ENCODE measurements at places on chromosomes 1 and 21.

DNA sequence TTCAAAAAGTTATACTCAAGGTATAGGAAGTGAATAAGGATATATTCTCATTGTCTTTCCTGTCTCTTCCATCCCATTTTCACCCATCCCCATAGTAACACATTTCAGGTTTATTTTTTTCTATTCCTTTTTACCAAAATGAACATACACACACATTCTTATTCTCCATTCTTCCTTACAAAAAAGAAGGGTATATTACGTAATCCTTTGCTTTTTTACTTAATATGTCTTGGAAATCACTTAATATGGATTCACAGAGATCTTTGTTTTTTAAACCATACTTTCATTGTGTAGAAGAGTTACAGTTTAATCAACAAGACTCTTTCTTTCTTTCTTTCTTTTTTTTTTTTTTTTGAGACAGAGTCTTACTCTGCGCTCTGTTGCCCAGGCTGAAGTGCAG, 128.2 kb upstream of the BMP8A start:
- DNase-seq = no peak

GRCh38 chr1:52427152-52427551, 22.8 kb downstream of the PRPF38A start:
- DNase-seq = no peak

DNA sequence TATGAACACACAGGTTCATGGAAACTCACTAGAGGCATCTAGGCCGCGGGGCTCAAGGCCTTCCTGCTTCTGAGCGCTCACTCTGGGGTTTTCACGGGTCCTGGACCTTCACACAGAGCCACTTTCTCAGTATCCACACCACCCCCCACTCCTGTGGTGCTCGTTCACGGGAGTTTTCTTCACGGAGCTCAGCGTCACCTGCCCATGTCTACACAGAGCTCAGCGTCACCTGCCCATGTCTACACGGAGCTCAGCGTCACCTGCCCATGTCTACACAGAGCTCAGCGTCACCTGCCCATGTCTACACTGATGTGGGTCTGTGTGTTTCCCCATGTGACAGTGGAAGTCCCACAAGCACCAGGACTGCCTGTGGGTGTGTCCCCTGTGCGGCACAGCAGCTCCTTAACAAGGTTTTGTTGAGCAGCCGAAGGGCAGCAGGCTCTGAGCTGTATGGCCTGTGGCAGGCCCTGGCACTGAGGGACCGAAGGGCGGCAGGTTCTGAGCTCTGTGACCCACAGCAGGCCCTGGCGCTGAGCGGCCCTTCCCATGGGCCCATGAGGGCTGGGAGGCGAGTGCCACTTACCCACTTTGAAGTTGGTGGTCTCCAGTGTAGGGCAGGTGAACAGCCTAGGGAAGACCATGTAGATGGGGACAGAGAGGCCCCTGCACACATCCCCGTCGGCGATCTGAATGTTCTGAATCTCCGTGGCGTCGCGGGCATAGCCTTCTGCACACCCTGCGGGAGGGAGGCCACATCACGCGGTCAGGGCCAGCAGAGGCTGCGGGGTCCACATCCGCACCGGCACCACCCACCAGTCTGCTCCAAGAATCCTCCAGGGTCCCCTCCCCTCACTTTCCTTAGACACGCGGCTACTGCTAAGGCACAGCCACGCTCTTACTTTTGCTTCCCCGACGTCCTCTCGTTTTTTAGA, 39.8 kb downstream of the VPS26C start:
- no peak for DNase-seq

DNA sequence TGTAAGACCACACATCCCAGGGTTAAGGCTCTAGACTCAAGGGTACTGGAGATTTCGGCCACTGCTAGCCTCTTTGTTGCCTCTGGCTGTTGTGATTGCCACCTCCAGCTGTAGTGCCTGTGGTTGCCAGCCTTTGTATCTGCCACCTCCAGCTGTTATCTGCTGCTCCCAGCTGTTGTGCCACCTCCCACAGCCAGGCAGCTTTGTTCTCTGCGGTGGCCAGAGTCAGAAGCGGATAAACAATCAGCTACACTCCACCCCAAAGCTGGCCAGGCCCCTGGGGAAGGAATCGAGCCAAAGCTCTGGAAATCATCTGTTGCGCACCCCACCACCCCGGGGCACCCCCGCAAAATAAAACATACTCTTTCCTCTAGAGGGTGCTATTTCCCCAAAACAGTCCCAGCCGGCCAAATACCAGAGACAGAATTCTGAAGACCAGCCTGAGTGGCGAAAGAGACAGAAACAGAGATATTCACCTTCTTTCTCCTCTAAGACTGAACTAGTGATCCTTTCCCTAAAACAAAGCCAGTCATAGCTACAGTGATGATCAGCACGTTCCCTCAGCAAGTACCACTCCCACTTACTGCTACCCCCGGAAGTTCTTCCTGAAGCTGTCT, 14.8 kb upstream of the PIGM start:
- DNase-seq = no peak

DNA sequence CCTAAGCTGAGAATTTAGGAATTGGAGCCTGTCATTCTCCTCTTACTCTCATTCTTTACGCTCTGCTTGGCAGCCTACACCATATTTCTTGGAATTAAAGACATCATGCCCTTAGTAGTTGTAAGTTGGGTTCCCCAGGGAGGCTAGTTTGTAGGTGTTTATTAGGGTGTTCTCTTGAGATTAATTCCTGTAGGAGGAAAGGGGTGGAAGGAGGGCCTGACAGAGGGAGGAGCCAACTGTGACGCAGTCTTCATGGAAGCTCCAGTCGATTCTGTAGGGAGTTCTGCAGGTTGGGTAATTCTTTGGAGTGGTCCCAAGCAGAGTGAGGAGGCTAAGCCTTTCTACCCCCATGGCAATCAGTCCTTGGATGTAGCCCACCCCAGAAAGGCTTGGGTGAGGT, 111.4 kb downstream of the HHAT start:
- DNase-seq = no peak

- no peak for DNase-seq
These were observed 29.8 kb downstream of the TNNT2 start for GRCh38 chr1:201347498-201348210.

GRCh38 chr1:220164116-220164515, 70.2 kb downstream of the IARS2 start:
- no peak for DNase-seq

DNA sequence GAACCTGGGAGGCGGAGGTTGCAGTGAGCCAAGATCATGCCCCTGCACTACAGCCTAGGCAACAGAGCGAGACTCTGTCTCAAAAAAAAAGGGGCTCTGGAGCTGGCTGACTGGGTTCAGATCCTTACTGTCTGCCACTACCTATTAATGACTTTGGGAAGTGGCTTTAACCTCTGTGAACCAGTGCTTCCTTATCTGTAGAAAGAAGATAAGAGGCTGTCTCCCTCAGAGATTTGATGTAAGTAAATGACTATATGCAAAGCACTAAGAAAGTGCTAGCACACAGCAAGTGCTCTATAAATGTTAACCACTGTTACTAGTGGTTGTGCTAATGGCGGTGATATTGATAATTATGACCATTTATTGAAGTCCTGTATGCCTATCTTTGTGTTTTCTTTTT, 94.6 kb downstream of the VPS13D start:
- DNase-seq = no peak

All from activated naive CD4-positive, alpha-beta T cell (primary cell).